ENCODE measurements at places on chromosomes 1 and 21. TPM values are rescaled to one million over a fixed set of nuclear protein-coding genes. Genes with fewer than 3 reads are reported as not detected.

GRCh38 chr1:26363549-26364448 lies 8.8 kb downstream of the ZNF683 start:
- peak; percentile 89 for DNase-seq
- H3K27ac ChIP-seq, result no peak overlapping the region
- no peak overlapping the region for H3K4me3 ChIP-seq
- H3K4me1 ChIP-seq, result peaks cover 4% of the 10 kb centered on the region
- H3K36me3 ChIP-seq, result no peaks in the 10 kb centered on the region

DNA sequence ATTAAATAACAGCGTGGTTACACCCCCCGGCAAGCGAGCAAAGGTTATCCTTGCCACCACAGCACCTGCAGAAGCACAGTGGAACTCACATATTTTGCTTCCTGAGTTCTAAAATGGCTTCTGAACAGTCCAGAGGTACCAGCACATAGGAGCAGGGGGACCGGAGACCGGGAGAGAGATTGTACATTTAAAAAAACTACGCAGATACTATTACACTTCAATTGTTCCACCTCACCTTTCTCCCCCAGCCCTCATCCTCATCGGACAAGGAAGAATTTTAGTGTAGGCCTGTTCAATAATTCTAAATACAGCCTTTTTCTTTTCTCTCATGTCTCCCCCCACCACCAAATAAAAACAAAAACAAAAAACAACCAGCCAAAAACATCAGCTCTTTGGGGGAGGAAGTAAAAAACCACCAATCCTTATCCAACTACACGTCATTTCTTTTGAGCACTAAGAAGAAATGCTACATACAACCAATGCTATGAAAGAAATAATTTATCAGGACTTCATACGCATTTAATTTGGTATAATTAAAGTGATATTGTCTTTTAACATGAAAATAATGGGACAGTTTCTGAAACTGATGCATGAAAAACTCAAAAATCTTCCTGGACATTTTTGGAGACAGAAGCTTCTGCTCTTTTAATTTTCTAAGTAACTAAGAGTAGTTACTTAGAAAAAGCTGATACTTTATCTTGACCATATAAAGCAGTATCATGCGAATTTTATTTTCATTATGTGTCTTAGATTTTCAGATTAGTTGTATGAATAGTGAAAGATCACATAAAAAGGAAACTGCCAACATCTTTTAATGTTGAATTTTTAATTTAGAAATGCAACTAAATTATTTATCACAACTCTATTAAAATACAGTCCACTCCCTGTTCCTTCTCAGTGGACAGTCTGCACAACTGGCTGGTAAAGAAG lies 9.1 kb downstream of the CDKN2C start:
- H3K27ac ChIP-seq, result peak overlapping the region; percentile 96
- H3K27me3 ChIP-seq, result no peaks in the 10 kb centered on the region
- peaks cover 13% of the 10 kb centered on the region for H3K4me1 ChIP-seq
- H3K4me3 ChIP-seq, result peak overlapping the region; percentile 67

- H3K4me1 ChIP-seq, result no peaks in the 10 kb centered on the region
- no peaks in the 10 kb centered on the region for H3K27me3 ChIP-seq
- no peak for DNase-seq
- no peaks in the 10 kb centered on the region for H3K36me3 ChIP-seq
- H3K27ac ChIP-seq, result no peak overlapping the region
Observed at GRCh38 chr1:220370041-220370700, 97.9 kb upstream of the RAB3GAP2 start.

- no peak overlapping the region for H3K4me3 ChIP-seq
- no peaks in the 10 kb centered on the region for H3K27me3 ChIP-seq
- H3K36me3 ChIP-seq, result no peaks in the 10 kb centered on the region
- DNase-seq, result no peak
- H3K27ac ChIP-seq, result no peak overlapping the region
Observed at GRCh38 chr21:28442624-28443023, 550.1 kb downstream of the LTN1 start.

- no peak overlapping the region for H3K4me3 ChIP-seq
- peaks cover 14% of the 10 kb centered on the region for H3K27me3 ChIP-seq
- no peaks in the 10 kb centered on the region for H3K36me3 ChIP-seq
- H3K27ac ChIP-seq, result no peak overlapping the region
Observed at GRCh38 chr21:41219498-41220207, 51.7 kb downstream of the BACE2 start.

- no peaks in the 10 kb centered on the region for H3K4me1 ChIP-seq
- DNase-seq, result no peak
Observed at GRCh38 chr1:183966487-183966886, 71.0 kb downstream of the COLGALT2 start.

Gene ATP1A4
- not detected for total RNA-seq

Gene CIART
- total RNA-seq, result 0.35 TPM

Gene FCRL1
- total RNA-seq, result not detected

Measured in K562 (cell line).